Right renal cortex interstitium (tissue), 3 donors: ENCODE measurements at places on chromosomes 7 and 10. TPM values are rescaled to one million over a fixed set of nuclear protein-coding genes. Genes with fewer than 3 reads are reported as not detected.

GGCT gene
- polyA plus RNA-seq: 79.2 TPM

GIMAP4 gene
- polyA plus RNA-seq: 33.5 TPM

SLC18A3 gene
- polyA plus RNA-seq: not detected

GRCh38 chr7:19098510-19098909 is 18.9 kb downstream of the TWIST1 start:
- no peak for DNase-seq

DNA sequence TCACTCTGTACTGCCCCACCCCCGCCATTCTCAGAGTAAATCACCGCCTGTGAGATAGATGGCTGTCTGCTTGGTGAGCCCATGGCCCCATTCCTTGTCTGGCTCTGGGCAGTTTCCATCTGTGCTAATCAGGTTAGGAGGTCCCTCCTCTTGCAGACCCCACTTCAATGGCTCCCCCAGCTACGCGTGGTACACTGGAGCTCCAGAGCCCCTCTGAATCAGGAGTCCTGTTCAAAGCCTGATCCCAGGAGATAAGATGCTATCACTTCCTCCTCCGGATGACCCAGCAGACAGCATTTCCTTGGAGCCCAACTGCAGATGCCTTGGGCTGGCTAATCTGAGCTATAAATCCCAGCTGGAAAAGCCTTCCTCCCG is 122.3 kb downstream of the SH3PXD2A start:
- no peak for DNase-seq

DNA sequence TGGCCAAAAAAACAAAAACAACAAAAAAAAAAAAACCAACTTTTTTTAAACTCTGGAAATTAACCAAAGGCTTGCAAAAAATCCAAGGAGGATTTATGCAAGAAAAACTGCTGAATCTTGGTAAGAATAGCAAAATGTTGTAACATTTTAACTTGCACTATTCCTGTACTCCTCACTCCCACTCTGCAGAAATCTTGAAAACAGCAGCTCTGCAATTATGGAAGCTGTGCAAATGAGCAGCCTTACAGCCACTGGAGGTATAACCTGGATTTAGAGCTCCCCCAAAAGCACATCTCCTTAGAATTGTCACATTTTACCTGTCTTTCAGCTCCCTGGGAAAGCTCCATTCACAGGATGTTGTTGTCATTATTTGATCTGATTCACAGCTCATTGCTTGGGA is 41.8 kb upstream of the LRGUK start:
- DNase-seq: no peak

- peak; percentile 53 for DNase-seq
These were observed at the start of gene STOX1 for GRCh38 chr10:68826764-68827591. Gene STOX1 (plus strand): TSS chr10:68827531. CDS start chr10:68827624, 93 bp downstream.

DNA sequence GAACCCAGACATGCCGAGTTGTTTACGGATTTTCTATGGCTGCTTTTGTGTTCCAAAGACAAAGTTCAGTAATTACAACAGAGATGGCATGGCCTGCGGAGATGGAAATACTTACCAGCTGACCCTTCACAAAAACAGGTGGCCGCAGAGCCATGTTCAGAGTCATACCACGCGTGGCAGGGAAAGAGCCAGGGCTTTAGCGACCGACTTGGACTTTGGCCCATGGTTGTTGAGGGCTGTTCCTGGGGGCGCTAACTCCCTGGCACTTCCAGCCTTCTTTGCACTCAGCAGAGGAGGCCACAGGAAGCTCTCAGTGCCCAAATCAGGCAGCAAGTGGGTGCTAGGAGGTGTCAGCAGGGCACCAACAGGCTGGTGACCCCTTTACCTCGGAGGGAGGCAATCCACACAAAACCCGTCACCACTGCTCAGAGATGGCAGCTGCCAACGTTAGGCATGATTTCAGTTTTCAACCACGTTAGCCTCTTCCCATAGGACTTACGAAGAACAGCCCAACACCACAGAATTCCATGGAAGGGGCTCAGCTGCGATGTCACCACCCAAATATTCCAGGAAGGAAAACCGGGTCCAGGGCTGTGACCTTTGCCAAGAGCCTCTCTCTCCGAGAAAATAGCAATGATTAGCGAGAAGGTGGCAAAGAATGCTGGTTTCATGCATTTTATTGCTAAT is 21.4 kb upstream of the CNPY1 start:
- DNase-seq: no peak

DNA sequence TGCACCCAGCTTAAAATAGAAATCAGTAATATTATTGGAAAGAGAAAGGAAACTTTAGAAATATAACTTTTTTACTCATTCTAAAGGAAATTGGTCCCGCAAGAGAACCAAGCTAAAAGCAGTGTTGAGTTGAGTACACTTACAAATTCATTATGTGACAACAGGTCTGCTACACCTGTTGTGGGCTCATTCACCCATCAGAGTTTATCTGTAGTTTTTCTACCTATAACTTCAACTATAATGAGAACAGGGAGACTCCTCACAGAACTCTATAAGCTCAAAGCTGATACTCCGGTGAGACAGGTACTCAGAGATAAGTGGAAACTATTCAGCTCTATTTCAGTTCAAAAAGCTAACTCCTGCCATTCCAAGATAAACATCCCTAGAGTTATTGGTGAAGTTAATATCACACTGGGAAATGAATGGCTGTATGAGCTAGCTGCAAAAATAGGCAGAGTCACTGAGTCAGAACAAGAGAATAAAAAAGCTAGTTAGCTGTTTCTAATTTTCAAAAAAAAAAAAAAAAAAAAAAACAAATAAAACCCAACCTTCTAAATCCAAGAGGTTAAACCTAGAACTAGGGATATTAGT is 121.3 kb downstream of the PPP1R3A start:
- no peak for DNase-seq
